ENCODE measurements at places on chromosomes 5 and 9.
A peak's percentile ranks its signal among the peaks of the same experiment; 100 is the strongest.

DNA sequence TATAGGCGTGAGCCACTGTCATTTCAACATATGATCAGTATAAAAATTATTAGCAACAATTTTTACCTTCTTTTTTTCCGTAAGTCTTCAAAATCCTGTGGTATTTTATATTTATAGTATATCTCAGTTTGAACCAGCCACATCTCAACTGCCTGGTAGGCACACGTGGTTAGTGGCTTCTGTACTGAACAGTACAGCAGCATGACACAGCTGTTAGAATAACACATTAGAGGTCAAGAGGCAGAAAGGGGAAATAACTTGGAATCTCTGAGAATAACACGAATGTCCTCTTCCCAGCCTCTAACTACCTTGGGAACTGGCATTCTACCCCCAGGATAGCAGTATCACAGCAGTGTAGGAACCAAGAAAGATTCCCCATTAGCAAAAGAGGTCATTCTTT lies 108.5 kb upstream of the IQGAP2 start:
- no peak for DNase-seq

DNA sequence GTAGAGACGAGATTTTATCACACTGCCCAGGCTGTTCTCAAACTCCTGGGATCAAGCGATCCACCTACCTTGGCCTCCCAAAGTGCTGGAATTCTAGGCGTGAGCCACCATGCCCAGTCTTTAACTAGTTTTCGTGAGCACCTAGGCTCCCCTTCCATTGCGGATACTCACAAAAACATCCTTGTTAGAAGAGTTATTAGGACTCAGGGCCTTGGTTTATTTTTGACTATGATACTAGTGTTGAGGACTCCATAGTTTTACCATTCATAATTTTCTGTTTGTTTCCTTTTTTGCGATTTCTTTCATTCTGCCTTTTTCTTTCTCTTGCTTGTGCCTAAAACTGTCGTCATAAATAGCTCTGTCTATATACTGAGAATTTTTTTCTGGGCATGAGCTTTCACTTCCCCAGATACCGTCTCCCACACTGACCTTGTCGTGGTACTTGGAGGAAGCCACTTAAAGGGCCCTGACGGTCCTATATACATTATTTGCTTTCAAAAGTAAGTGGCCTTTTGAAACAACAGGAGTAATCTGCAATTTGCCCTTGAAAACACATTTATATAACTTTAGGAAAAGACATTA lies 5.2 kb downstream of the F2R start:
- no peak for DNase-seq

DNA sequence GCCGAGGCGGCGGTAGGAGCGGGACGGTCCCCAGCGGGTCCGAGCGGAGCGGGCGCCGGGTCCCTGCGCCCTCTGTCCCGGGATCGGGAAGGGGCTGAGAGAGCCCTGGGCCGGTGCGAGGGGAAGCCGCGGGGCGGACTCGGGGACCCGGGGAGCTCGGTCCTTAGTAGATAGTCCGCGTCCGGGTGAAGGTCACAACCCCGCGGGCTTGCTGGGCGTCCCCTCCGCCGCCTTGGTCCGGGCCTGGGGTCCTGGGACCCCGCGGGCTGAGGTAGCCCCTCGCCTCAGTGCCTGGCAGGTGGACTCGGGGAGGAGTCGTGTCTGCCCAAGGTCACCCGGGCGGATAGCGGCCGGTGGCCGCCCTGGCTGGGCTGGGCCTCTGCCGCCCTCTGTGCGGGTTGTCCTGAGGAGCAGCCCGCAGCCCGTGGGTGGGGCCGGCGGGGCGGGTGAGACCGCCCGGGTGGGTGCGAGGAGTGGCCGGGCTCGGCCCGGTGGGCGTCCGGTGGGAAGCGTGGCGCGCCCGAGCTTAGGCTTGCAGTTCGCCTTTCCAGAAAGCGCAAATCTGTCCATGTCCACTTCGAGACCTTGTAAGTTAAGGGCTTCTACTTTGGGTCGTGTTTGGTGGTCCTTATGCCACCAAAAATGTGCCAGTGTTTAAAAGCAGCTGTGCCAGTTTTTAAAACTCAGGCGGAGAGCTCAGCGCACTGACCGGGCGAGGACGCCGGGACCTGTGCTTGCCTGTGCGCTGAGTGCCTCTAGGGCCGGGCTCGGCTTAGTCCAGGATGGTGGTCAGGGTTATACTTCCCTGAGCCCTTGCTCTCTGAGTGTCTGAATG lies 554 bp downstream of the SDHA start:
- DNase-seq, result no peak

GRCh38 chr5:167965710-167966109 lies 325.7 kb upstream of the WWC1 start:
- peak; percentile 48 for DNase-seq

- no peak for DNase-seq
Observed at GRCh38 chr5:139880416-139881142, 85.0 kb downstream of the PSD2 start.

- peak; percentile 22 for DNase-seq
Observed at GRCh38 chr9:36091026-36091953, 45.2 kb upstream of the GLIPR2 start.

DNA sequence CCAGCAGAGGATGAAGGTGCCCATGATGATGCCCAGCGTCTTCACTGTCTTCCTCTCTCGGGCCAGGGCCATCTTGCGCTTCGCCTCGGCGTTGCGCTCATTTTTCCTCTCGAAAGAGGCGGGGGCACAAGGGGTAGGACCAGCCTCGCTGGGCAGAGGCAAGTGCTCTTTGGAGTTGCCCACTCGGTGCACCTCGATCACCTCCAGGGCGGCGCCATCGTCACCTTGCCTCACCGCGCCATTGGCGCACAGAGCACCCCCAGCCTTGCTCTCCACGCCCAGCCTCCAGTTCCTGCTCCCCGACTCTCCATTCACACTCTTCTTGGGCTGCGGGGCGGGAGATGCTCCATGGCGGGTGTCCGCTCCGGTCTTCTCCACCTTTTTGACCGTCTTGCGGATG lies 1.6 kb downstream of the HTR1A start:
- no peak for DNase-seq

DNA sequence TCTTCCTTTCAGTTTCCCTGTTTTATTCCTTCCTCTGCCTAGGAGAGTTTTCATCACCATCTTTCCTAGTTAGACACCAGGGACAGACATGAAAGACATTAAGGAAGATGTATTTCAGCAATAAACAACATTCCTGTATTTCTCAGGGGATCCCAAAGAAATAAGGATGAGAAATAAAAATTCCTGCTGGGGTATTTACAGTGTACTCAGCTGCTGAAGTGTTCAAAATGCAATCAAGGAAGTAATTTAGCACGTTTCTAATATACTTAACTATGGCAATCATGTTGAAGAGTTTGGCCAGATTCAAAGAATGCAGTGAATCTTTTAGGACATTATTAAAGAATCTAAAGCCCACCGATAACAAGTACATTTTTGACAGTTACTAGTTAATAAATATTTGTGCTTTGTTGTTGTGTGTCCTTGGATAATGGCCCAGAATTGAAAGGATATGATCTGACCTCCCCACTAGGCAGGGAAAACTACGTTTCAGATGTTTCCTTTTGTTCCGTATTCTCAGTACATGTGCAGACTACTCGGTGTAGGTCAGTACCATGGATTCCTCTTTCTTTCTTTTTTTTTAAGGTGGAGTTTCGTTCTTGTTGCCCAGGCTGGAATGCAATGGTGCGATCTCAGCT lies 46.8 kb downstream of the INIP start:
- no peak for DNase-seq

DNA sequence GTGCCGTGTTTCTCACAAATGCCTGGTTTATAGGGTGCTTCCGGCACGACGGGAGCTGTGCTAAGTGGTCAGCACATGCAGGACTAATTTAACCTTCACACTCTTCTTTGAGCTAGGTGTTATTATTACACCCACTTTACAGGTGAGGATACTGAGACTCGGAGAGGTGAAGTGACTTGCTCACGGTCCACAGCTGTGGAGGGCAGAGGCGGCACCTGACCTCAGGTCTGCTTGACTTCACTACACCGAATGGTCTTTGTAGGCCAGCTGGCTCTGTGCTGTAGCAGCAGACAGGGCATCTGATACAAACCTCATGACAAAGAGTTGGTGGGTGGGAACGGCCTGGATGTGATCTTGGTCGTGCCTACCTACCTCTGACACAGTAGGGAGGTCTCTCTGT lies 102.0 kb upstream of the BOD1 start:
- no peak for DNase-seq

GRCh38 chr5:102850503-102850902 lies 95.4 kb downstream of the PAM start:
- no peak for DNase-seq

DNA sequence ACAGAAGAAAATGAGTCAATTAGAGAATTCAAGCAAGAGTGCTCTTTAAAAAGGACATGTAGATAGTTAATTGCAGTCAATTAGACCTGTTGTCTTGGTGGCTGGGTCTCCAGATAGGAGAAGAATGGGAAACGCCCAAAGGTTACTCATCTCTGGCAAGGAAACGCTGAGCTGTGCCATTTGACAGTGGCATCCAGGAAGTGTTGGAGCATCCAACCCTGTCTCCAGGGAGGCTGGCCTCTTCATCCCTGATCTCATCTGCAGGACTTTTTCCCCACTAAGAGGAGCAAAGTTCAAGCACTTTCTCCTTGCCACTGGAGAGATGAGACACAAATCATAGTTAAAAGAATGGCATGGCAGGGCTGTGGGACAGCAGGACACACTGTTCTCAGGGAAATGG lies 111.7 kb upstream of the MSX2 start:
- no peak for DNase-seq

DNA sequence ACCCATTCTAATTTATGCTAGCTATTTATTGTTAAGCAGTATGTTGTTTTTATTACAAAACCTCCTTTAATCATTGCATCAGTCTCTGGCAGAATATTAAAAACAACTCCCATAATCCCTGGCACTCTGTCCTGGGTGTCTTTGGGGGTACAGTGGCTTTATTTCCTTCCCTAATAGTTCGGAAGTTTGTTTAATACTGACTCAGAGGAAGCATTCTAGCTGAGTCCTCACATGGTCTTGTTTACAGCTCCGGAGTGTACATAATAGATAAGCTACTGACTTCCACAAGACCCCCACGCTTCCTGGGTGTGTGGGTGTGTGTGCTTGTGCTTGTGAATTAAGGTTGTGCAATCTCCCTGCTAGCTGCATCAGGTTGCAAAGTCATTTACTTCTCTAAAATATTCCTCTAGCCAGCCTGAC lies 149.8 kb upstream of the CDKN2B start:
- DNase-seq, result no peak

DNA sequence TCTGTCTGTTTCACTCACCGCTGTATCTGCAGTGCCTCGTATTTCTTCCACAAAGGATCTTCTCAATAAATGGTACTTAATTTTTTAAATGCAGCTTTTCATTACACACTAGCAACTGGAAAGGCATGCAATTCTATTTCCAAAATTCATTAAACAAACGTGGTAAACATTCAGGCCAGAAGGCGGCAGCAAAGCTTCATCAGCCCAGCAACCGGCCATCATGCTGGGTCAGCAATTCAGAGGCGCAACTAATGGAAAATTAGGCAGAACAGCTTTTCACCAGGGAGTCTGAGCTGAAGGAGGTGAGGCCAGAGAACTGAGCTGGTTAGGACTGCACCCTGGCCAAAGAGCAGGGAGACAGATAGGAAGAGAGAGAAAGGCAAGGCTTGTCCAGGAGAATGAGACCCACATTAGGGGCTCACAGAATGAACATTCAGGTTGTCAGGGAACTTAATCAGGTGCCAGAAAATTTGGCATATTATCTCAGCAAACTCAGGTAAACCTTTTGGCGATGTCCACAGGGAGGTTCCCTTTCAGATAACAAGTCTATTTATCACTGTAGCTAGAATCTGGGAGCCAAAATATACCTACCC lies 17.7 kb upstream of the RNF180 start:
- peak; percentile 32 for DNase-seq

- no peak for DNase-seq
Observed at GRCh38 chr5:160367261-160367660, 3.2 kb downstream of the C1QTNF2 start.

GRCh38 chr5:61617995-61618525 lies 286.0 kb downstream of the ZSWIM6 start:
- no peak for DNase-seq

DNA sequence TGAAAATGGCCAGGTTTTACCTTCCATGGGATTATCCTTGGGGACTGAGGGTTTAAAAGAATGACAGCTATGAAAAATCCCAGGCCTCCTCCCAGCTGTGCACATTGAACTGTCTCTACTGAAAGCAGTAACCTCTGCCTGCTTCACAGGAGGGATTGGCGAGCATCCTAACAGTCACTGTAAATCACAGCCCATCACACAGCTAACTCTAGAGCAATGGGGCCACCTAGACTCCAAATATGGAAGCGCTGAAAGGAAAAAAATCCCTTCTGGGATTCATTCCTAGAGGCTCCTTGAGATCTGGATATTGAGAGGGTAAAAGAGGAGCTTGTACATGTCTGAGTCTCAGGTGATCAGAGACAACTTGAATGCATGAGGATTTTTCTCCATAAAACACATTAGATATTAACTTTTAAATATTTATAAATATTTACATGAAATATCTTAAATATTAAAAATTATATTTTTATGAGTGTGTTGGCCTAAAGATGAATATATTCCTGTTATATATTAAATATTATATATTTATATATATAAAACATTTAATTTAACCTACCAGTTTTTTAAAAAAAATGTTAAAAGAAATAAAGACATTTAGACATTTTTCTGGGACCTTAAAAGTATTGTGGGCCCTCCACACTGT lies 133.8 kb upstream of the SLC24A2 start:
- DNase-seq, result peak; percentile 87

- no peak for DNase-seq
Observed at GRCh38 chr5:443239-444151, 519 bp downstream of the EXOC3 start.

GRCh38 chr5:135876146-135876545 lies 19.5 kb downstream of the IL9 start:
- DNase-seq, result no peak

- no peak for DNase-seq
Observed at GRCh38 chr9:35229779-35230143, 68.0 kb downstream of the UNC13B start.

DNA sequence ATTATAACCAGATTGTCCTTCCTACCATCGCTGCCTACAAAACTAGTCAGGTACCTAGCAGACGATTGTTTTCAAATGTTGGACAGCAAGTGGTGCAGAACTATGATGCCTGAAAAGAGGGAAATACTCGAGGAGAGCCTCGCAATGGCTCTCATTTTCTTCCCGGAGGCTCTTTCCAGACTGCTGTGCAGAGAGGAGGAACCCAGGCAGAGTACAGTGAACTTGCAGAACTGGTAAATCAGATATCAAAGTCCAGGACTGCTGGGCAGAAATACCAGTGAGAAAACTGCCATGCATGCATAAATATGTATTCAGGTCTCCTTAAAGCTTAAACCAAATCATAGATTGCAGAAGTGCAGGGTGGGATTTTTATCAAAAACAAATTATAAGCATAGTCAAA lies 26.4 kb upstream of the UGT3A1 start:
- peak; percentile 43 for DNase-seq

GRCh38 chr5:168327451-168327850 lies 36.0 kb downstream of the WWC1 start:
- DNase-seq, result no peak

- DNase-seq, result no peak
Observed at GRCh38 chr5:44294516-44294915, 94.7 kb downstream of the FGF10 start.

Measured in NCI-H526 (cell line).